ENCODE measurements at places on chromosomes 12 and 14. TPM values are rescaled to one million over a fixed set of nuclear protein-coding genes. Genes with fewer than 3 reads are reported as not detected.

The GNB3 gene
- total RNA-seq, result 0.10 TPM

The SOAT2 gene
- 0.73 TPM for total RNA-seq

The CLEC7A gene
- not detected for total RNA-seq

The B4GALNT1 gene
- total RNA-seq, result 0.63 TPM

The AMDHD1 gene
- 0.75 TPM for total RNA-seq

The PARP2 gene
- 25.1 TPM for total RNA-seq

The ESRRB gene
- not detected for total RNA-seq

The INHBC gene
- not detected for total RNA-seq

The AQP2 gene
- not detected for total RNA-seq

The ARHGAP9 gene
- 211 TPM for total RNA-seq

The CLEC4A gene
- total RNA-seq, result 1.3 TPM

Data from activated naive CD4-positive, alpha-beta T cell treated with anti-CD3 and anti-CD28 coated beads, Interleukin-2, amount 10 ng/mL, durations not matched to agents 5 hours and 36 hours (primary cell).